ENCODE measurements at places on chromosomes 1 and 21. TPM values are rescaled to one million over a fixed set of nuclear protein-coding genes. Genes with fewer than 3 reads are reported as not detected.

Gene CELA3B
- total RNA-seq, result not detected

Gene MYBPHL
- total RNA-seq, result 0.32 TPM

Gene KRTAP7-1
- total RNA-seq, result not detected

Gene LCE2A
- total RNA-seq, result not detected

Gene CTH
- 1.7 TPM for total RNA-seq

Gene FAM151A
- 0.39 TPM for total RNA-seq

Gene ADCY10
- 0.42 TPM for total RNA-seq

Gene TNFSF18
- total RNA-seq, result not detected

Gene INSRR
- total RNA-seq, result 0.06 TPM

Gene SOD1
- 358 TPM for total RNA-seq

Gene TFF2
- total RNA-seq, result not detected

Gene ZNF281
- 11.7 TPM for total RNA-seq

Gene AGO4
- 20.4 TPM for total RNA-seq

Gene LRRC3
- total RNA-seq, result 1.6 TPM

Gene CYP4A22
- total RNA-seq, result not detected

Gene C4BPB
- not detected for total RNA-seq

Gene FCRLB
- total RNA-seq, result 0.45 TPM

Gene CDC20
- 0.77 TPM for total RNA-seq

Gene UBIAD1
- 10.0 TPM for total RNA-seq

Gene CDC7
- 0.41 TPM for total RNA-seq

Gene VAV3
- 2.2 TPM for total RNA-seq

Gene FAAP20
- total RNA-seq, result 33.3 TPM

Gene PERM1
- 102 TPM for total RNA-seq

Gene OR2T33
- not detected for total RNA-seq

Gene ATP1A4
- total RNA-seq, result not detected

Gene CELA3A
- not detected for total RNA-seq

Gene ASCL5
- not detected for total RNA-seq

Gene CD58
- total RNA-seq, result 28.1 TPM

Gene ERG
- 16.2 TPM for total RNA-seq

Gene TMEM51
- 9.5 TPM for total RNA-seq

Gene FAM177B
- total RNA-seq, result not detected

Gene NLRP3
- 1.2 TPM for total RNA-seq

Gene NEGR1
- total RNA-seq, result 5.0 TPM

Gene TBX15
- 0.32 TPM for total RNA-seq
